ENCODE measurements at places on chromosomes 5 and 9.
A peak's percentile ranks its signal among the peaks of the same experiment; 100 is the strongest.

DNA sequence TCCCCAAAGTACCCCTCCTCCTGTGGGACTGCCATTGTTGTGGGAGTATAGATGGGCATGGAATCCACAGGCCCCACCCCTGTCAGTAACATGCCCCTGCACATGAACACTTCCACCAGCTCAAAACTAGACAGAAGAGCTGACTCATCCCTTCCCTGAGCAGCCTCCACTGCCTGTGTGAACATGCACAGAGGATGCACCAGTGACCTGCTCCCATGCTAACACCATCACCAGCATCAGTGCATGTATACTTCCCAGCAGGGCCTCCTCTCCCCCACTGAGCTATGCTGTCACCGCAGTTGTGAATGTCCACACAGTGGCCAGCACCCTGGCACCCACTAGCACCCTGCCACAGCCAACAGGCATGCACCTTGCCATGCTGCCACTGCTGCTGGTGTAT lies 939.8 kb downstream of the EFNA5 start:
- no peaks in the 10 kb centered on the region for H3K27me3 ChIP-seq
- H3K27ac ChIP-seq, result no peak overlapping the region
- no peaks in the 10 kb centered on the region for H3K4me1 ChIP-seq
- no peak overlapping the region for H3K4me3 ChIP-seq

DNA sequence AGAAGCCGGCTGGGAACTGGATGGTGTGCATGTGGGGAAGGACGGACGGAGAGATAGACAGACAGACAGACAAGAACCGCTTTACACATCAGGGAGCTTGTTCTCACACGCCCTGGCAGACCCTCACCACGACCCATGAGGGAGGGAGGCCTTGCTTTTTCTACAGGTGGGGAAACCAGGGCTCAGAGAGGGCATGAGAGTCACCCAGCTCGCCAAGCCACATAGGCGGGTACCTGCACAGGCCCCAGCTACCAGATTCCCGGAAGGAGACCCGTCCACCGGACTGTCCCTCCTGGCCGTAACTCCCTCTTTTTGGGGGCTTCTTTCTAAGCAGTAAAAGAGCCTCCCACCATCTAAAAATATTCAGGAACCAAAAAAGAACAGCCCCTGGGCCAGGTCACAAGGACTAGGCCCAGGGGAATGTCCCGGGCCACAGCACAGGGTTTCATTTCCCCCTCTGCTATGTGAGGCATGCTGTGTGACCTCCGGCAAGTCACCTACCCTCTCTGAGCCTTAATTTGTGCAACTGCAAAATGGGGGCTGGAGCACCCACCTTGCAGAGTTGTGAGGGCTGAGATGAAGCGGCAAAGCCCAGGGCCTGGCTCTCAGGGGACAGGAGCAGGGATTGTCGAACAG lies 84.4 kb upstream of the SARDH start:
- DNase-seq, result no peak
- H3K4me3 ChIP-seq, result no peak overlapping the region
- H3K36me3 ChIP-seq, result no peaks in the 10 kb centered on the region
- no peak overlapping the region for H3K27ac ChIP-seq

GRCh38 chr5:102789469-102789868 lies 34.4 kb downstream of the PAM start:
- H3K36me3 ChIP-seq, result no peaks in the 10 kb centered on the region
- no peaks in the 10 kb centered on the region for H3K27me3 ChIP-seq
- peaks cover under 1% of the 10 kb centered on the region for H3K4me1 ChIP-seq
- no peak overlapping the region for H3K4me3 ChIP-seq
- no peak overlapping the region for H3K27ac ChIP-seq
- DNase-seq, result no peak

DNA sequence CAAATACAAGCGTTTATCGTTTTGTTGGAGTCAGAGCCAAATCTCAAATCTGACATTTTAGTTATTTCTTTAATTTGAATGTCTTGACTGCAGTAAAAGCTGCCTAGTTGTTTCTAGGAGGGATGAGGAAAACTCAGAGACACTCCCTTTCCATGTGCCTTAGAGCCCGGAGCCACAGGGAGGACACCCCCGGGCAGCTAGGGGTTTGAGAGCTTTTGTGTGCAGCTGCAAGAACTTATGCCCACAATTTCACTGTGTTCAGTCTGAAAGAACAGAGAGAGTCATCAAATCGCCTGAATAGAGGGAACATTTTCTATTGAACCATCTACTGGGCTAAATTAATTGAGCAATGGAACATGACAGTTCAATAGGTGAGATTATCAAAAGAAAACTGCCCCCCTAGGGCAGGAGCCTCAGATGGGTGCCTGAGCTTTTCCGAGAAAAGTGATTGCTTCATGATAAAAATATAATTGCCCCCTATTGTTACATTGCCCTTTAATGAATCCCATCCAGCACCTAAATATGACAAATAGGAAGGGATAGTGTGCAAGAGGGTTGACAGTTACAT lies 709.3 kb upstream of the RGMB start:
- H3K36me3 ChIP-seq, result no peaks in the 10 kb centered on the region
- H3K4me3 ChIP-seq, result no peak overlapping the region
- no peak for DNase-seq
- H3K27me3 ChIP-seq, result no peaks in the 10 kb centered on the region
- no peaks in the 10 kb centered on the region for H3K4me1 ChIP-seq

- peaks cover 43% of the 10 kb centered on the region for H3K36me3 ChIP-seq
- DNase-seq, result no peak
- peaks cover 7% of the 10 kb centered on the region for H3K4me1 ChIP-seq
- H3K4me3 ChIP-seq, result no peak overlapping the region
Observed at GRCh38 chr5:150045549-150045948, 40.8 kb downstream of the CSF1R start.

DNA sequence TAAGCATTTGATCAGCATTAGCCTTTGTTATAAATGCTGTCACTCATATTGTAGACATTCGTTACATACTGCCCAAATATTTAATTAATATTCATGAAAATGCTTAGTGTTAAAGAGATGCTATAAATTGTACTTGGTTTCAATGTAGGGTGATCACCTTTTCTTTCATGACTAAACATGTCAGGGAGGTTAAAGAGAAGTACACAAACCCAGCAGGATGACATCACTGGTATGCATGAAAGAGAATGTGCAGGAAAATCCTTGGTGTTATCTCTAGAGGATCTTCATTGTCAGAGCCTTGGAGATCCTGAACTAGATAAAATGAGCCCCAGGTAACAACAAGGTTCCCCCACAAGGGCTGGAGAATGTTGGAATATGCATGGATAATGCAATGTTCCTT lies 33.0 kb upstream of the SV2C start:
- no peaks in the 10 kb centered on the region for H3K4me1 ChIP-seq
- no peak overlapping the region for H3K4me3 ChIP-seq
- H3K27me3 ChIP-seq, result no peaks in the 10 kb centered on the region
- no peak overlapping the region for H3K27ac ChIP-seq
- DNase-seq, result no peak

GRCh38 chr5:32315221-32316014 lies 2.7 kb upstream of the MTMR12 start:
- H3K27ac ChIP-seq, result no peak overlapping the region
- peaks cover 25% of the 10 kb centered on the region for H3K4me1 ChIP-seq
- H3K4me3 ChIP-seq, result no peak overlapping the region

- no peaks in the 10 kb centered on the region for H3K4me1 ChIP-seq
- H3K4me3 ChIP-seq, result no peak overlapping the region
Observed at GRCh38 chr5:8730194-8730593, 815.7 kb downstream of the SEMA5A start.

- peak overlapping the region; percentile 86 for H3K27ac ChIP-seq
- peak overlapping the region; percentile 85 for H3K4me3 ChIP-seq
- no peaks in the 10 kb centered on the region for H3K27me3 ChIP-seq
- H3K36me3 ChIP-seq, result no peaks in the 10 kb centered on the region
- DNase-seq, result no peak
Observed at GRCh38 chr5:64165160-64165499, 513 bp upstream of the RNF180 start.

- H3K4me1 ChIP-seq, result no peaks in the 10 kb centered on the region
- H3K27me3 ChIP-seq, result no peaks in the 10 kb centered on the region
- H3K4me3 ChIP-seq, result no peak overlapping the region
- no peak for DNase-seq
- no peak overlapping the region for H3K27ac ChIP-seq
Observed at GRCh38 chr5:169954786-169955185, 25.5 kb downstream of the INSYN2B start.

- no peaks in the 10 kb centered on the region for H3K36me3 ChIP-seq
- peak overlapping the region; percentile 41 for H3K27ac ChIP-seq
- no peak for DNase-seq
- no peaks in the 10 kb centered on the region for H3K27me3 ChIP-seq
Observed at GRCh38 chr9:27437652-27438373, 86.3 kb upstream of the IFNK start.

DNA sequence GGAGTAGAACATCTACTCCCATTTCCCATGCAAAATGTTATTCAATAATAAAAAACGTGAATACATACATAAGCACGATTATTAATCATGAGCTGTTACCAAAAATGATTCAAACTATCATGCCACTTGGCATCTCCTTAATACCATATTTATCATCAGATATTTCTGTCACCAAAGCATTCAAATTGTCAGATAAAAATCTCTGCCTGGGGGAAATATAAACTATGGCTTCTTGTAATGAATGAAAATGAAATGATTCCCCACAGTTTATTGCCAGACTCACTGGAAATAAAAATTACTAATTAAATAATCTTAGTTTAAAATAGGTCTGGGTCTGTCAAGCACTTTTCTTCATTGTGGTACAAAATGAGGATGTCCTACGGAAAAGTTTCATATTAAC lies 265.4 kb downstream of the EDIL3 start:
- DNase-seq, result no peak
- H3K4me1 ChIP-seq, result no peaks in the 10 kb centered on the region
- no peak overlapping the region for H3K27ac ChIP-seq
- no peaks in the 10 kb centered on the region for H3K36me3 ChIP-seq
- no peaks in the 10 kb centered on the region for H3K27me3 ChIP-seq

- H3K36me3 ChIP-seq, result no peaks in the 10 kb centered on the region
- no peak overlapping the region for H3K27ac ChIP-seq
- no peaks in the 10 kb centered on the region for H3K4me1 ChIP-seq
- no peak for DNase-seq
- H3K27me3 ChIP-seq, result no peaks in the 10 kb centered on the region
Observed at GRCh38 chr5:56763182-56763581, 52.2 kb upstream of the MAP3K1 start.

- peaks cover 45% of the 10 kb centered on the region for H3K27me3 ChIP-seq
- peak overlapping the region; percentile 64 for H3K4me3 ChIP-seq
- no peak overlapping the region for H3K27ac ChIP-seq
- DNase-seq, result no peak
- H3K4me1 ChIP-seq, result peaks cover 49% of the 10 kb centered on the region
Observed at GRCh38 chr9:132162764-132163456, 1.1 kb downstream of the NTNG2 start.

- no peak overlapping the region for H3K27ac ChIP-seq
- peaks cover 20% of the 10 kb centered on the region for H3K4me1 ChIP-seq
- H3K27me3 ChIP-seq, result no peaks in the 10 kb centered on the region
Observed at GRCh38 chr9:137113385-137114159, 961 bp downstream of the DPP7 start.

DNA sequence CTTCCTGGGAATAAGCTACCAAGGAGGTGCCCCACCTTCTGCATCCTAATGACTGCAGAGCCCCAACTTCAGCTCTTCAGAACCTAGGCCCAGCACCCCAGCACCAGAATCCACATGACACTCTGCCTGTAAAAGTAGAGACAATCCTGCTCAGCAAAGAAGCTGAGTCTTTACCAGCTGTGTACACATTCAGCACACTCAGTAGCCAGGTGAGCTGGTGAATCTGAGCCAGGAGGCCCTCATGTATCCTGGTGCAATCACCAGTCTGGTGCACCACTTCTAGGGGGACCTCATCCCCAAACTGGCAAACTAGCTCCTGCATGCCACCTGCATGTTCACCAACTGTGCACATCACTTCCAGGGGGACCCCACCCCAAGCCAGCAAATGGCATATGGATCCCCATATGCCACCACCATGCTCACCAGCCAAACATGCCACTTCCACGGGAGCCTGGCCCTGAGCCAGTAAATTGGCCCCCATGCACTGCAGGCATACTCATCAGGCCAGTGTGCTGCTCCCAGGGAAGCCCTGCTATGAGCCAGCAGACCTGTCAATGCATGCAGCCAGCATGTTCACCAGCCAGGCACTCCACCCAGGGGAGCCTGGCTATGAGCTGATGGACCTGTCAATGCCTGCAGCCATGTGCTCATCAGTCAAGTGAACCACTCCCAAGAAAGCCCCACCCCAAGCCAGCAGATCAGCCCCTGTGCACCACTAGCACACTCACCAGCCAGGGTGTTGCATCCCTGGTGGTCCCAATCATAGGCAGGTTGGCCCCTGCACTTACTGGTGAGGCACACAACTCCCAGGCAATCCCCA lies 15.6 kb upstream of the BTNL9 start:
- DNase-seq, result no peak
- H3K4me3 ChIP-seq, result no peak overlapping the region
- H3K27me3 ChIP-seq, result no peaks in the 10 kb centered on the region
- no peak overlapping the region for H3K27ac ChIP-seq

GRCh38 chr5:156764176-156764971 lies 85.7 kb upstream of the PPP1R2B start:
- H3K27ac ChIP-seq, result no peak overlapping the region
- no peak for DNase-seq
- no peak overlapping the region for H3K4me3 ChIP-seq
- H3K36me3 ChIP-seq, result no peaks in the 10 kb centered on the region
- no peaks in the 10 kb centered on the region for H3K4me1 ChIP-seq

- no peak for DNase-seq
- no peaks in the 10 kb centered on the region for H3K27me3 ChIP-seq
- no peak overlapping the region for H3K4me3 ChIP-seq
Observed at GRCh38 chr9:23123048-23123632, 676.5 kb downstream of the DMRTA1 start.

DNA sequence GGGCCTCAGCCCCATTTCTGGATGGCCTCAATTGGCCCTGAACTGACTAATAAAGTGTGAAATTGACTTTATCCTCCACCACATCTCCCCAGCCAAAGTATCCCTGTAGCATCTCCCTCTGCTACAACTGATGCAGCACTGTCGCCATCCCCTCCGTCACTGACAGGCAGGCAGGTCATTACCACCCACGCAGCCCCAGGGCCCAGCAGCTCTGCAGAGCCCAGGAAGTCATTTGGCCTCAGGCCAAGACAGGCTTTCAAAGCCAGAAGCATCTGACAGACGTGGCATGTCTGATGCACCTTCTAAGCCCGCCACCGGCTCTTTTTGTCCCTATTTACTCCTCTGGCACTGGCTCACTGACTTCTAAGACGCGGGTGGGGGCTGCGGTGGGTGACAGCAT lies 65.3 kb downstream of the ARHGEF37 start:
- no peaks in the 10 kb centered on the region for H3K36me3 ChIP-seq
- no peak overlapping the region for H3K4me3 ChIP-seq
- H3K27me3 ChIP-seq, result no peaks in the 10 kb centered on the region

GRCh38 chr5:67316695-67317094 lies 120.1 kb upstream of the CD180 start:
- H3K4me3 ChIP-seq, result no peak overlapping the region
- DNase-seq, result no peak
- no peaks in the 10 kb centered on the region for H3K27me3 ChIP-seq
- H3K4me1 ChIP-seq, result no peaks in the 10 kb centered on the region
- no peaks in the 10 kb centered on the region for H3K36me3 ChIP-seq

DNA sequence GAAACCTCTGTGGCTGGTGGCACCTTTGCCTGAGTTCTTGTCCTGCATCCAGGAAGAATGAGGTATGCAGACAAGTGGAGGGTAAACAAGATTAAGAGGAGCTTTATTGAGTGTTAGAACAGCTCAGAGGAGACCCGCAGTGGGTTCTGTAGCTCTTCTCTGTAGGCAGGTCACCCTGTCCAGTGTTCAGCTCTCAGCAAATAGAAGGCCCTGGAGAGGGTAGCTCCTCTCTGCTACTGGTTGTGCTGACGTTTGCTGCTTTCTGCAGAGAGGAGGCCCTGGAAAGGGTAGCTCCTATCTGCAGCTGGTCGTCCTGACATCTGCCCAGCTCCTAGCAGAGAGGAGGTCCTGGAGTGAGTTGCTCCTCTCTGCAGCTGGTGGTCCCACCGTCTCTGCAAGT lies 96.8 kb upstream of the CCDC112 start:
- no peaks in the 10 kb centered on the region for H3K27me3 ChIP-seq
- H3K27ac ChIP-seq, result no peak overlapping the region
- peaks cover 15% of the 10 kb centered on the region for H3K4me1 ChIP-seq
- H3K4me3 ChIP-seq, result no peak overlapping the region
